ENCODE measurements at places on chromosomes 5 and 9.

GRCh38 chr9:100880284-100880683, 148.2 kb upstream of the PLPPR1 start:
- DNase-seq = no peak

DNA sequence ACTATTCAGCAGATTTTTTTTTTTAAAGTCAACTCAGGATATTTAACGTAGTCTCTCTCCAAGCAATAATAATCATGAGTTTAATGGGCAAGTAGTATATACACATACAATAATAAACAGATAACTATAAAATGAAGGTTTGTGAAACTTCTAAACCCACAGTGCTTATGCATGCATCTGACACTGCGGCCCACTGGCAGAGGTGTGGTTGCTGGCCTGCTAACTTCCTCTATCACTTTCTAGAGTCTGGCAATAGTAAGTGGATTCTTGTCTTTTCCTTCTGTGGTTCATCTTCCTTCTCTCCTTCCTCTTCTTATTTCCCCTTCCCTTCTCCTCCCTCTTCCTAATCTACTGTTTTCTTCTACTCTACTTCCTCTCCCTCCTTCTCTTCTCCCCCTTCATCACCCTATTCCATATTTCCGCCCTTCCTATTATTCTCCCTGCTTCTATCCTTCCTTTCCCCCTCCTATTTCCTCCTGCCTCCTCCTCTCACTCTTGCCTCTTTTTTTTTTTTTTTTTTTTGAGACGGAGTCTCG, 18.6 kb upstream of the AGXT2 start:
- DNase-seq = no peak

DNA sequence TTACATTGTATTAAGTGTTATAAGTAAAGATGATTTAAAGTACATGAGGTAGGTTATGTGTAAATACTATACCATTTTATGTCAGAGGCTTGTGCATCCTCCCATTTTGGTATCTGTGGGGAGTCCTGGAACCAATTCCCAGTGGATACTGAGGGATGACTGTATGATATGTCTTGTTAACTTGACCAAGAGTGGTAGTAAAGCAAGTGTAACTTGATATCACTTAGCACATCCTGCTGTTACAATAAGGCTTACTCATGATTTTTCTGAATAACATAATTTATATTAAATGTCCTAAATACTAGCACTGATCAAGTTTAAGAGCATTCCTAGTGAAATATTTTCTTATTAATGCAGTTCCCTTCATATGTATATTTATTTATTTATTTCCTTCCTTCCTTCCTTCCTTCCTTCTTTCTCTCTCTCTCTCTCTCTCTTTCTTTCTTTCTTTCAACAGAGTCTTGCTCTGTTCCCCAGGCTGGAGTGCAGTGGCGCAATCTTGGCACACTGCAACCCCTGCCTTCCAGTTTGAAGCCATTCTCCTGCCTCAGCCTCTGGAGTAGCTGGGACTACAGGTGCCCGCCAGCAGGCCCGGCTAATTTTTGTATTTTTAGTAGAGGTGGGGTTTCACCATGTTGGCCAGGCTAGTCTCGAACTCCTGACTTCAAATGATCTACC, 7.5 kb downstream of the NDFIP1 start:
- no peak for DNase-seq

DNA sequence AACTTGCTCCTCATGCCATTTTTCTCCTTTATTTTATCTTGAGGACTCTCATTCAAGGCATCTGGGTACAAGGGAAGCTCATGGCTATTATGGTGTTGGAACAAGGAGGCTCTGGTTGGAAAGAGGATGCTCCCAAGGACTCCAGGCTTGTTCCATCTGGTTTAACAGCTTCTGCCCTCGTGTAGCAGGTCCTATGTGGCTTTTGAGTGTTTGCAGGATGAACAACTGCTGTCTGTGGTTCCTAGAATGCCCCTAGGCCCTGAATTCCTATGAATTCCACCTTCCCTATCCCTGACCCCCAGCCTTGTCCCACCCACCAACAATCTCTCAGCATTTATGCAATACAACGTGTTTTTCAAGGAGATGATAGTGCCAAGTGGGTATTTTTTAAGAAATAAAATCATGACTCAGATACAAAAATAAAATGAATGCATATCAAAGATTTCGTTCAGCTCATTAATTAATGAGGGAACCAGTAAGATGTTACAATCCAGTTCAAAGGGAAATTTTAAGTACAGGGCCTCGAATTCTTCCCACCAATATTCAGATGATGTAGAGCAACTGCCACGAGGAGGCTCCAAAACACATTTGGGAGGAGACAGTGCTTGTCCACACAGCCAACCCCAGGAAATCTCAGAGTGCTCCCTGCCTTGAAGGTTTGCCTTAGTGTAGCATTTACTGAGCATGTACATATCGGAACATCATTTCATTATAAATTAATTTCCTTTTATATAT, 182.0 kb downstream of the MUSK start:
- DNase-seq = no peak

DNA sequence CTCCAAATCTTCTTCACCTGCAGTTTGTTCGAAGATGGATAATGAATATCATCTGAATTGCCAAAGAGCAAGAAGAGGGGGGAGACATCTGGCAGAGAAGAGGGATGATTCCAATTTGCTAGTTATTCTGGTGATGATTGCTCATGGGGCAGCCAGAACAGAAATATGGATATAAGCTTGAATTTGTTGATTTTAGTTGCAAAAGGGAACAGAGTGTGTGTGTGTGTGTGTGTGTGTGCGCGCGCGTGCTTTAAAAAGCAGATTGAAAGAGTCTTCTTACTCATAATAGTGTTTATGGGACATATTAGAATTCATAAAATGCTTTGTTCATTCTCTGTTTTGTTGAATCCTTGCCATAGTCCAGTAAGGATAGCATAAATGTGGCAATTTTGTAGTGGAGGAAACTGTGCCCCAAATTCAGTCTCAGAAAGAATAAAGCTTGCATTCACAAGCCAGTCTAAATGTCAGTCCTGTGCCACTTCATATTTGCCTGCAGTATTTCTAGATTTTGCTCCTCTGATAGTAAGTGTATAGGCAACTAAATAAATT, 436.3 kb upstream of the KLF4 start:
- no peak for DNase-seq

DNA sequence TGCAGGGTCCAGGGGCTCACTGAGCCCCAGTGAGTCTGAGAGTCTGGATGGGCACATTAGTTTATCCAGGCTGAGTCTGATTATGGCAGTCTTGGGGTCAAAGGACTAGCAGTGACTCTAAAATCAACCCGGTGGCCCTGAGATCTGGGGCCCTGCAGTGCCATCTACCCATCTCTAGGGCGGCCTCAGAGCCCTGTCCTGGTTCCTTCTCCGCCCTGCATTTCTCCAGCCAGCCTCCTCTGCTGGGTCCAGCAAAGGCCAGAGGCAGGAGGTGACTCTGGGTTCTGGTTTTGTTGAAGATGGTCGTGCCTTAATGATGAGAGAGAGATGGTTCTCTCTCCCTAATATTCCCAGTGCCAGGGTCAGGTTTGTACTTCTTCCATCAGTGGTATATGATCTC, 15.0 kb downstream of the DCANP1 start:
- no peak for DNase-seq

DNA sequence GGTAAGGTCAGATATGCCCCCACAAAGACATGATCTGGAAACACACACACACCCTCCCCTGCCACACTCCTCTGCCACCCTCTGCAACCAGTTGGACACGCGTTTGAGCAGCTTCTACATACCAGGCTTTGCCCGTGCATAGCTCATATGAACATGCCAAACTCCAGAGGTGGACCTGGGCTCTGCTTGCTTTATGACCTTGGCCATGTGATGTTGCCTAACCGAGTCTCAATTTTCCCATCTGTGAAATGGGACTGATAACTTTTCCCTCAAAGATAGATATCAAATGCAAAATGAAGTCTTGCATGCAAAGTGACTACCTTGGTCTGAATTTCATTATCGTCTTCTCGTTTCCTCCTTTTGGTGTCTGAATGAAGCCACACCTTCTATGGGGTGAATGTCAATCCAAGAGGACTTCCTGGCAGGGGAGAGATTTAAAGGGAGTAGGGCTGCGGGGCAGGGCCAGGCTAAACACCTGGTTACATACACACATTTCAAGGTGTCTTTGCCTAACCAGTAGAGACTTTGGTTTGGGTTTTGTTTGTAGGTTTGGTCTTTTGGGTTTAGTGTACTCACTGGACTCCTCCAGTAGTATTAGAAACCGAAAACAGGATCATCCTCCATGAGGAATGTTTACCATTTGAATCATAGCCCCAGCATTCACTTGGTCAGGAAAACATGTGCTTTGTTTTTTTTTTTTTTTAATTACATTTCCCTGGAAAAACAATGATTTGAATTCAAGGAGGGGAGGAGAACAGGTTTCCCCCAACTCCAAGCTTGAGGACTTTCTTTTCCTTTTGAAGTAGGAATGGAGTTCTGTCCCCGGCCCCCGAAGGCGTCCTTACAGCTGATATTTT, 63.2 kb downstream of the COL27A1 start:
- DNase-seq = no peak

DNA sequence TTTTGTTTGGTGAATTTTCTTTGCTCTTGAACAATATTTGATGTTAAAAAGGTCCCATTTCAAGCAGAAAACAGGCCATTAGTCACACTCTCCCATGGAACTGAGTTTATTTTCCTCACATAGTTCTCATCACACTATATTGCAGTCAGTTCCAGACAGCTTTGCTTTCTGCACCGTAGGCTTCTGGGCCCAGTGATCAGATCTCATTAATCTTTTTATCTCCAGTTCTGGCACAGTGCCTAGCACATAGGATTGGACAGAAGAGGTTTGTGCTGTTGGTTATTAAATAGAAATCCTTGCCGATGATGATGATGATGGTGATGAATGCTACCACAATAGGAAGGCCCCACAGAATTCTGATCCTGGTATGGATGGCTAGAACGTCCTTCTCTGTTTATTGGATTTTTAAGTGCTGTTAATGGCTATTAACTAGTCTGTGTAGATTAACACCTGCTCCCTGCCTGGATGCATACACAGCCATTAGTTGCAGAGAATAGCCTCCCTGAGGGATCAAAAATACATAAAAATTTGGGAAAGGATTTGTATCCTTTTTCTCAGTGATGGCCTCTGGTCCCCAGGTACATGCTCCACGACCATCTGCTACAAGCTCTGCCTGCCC, 52.0 kb upstream of the NTRK2 start:
- no peak for DNase-seq

DNA sequence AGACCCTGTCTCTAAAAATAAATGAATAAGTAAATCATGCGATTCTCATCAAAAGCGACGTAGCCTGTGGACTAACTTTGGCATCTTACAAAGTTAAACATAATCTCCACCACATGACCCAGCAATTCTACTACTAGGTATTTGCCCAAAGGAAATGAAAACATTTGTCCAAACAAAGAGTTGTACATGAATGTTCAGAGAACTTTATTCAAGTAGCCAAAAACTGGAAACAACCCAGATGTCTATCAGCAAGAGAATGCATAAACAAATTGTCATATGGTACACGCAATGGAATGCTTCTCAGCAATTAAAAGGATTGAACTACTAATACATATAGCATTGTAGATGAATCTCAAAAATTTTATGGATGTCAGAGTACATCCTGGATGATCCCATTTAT, 82.6 kb downstream of the ADRB2 start:
- no peak for DNase-seq

GRCh38 chr9:120901755-120902568, 24.6 kb downstream of the TRAF1 start:
- no peak for DNase-seq

DNA sequence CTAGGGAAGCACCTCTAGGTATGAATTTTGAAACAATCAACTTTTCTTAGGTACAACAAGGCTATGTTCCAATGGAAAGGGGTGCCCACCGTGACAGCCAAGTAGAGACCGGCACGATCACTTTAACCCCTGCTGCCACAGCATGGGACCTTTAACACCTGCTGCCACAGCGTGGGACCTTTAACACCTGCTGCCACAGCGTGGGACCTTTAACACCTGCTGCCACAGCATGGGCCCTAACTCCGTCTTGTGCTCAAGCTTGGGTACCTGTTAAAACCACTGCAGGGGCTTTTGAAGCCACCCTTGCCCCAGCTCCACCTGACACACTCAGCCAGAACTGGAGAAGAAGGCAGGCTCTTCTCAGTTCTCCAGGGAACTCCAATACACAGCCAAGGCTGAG, 18.2 kb upstream of the MXD3 start:
- no peak for DNase-seq

GRCh38 chr5:169753795-169754194, 116.7 kb downstream of the DOCK2 start:
- DNase-seq = no peak

GRCh38 chr9:104177676-104178075, 83.6 kb downstream of the SMC2 start:
- no peak for DNase-seq

- no peak for DNase-seq
These were observed 1.3 kb upstream of the ZNF462 start for GRCh38 chr9:106861640-106862109.

DNA sequence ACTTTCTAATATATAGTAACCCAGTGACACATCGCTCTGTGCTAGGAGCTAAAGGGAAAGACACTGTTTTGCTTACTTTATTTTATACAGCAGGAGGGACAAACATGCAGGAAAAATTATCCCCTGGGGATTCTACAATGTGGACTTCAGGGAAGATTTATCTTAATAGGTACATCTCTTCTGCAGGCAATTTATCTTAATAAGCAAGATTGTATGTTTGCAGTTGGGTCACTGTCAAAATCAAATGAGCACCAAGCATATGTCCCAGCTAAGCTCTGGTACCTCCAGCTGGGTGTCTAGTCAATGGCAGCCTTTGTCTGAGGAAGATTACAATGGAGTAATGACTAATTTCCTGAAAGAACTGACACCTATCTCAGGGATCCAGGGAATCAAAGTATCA, 309.9 kb upstream of the PANK3 start:
- no peak for DNase-seq

DNA sequence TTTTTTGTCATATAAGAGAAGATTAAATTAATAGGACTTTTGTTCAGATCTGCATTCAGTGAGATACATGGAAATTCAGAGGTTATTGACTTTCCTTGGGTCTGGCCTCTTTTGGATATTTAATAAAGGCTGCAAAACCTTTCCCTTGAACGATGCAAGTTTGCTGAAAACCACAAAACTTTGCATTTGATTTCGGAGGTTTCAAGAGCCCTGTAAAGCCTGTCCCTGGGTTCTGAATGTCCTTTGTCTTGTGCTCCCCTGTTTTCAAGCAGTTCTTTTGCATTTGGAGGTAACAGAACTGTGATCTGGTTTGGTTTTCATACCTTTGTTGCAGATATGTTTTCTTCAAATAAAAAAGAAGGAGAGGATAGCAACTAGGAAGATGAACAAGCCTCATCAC, 188.1 kb upstream of the DMRT1 start:
- DNase-seq = no peak

All from stimulated activated CD8-positive, alpha-beta memory T cell treated with anti-CD3 and anti-CD28 coated beads, Interleukin-4, amount 100 ng/mL, for 1 hour (primary cell).